ENCODE measurements at places on chromosomes 5 and 9. TPM values are rescaled to one million over a fixed set of nuclear protein-coding genes. Genes with fewer than 3 reads are reported as not detected.

The GGTA1 gene
- 13.4 TPM for total RNA-seq

The TLX3 gene
- total RNA-seq: not detected

The MRPS27 gene
- total RNA-seq: 63.0 TPM

The SLC34A1 gene
- total RNA-seq: not detected

The ARID3C gene
- 0.25 TPM for total RNA-seq

The SPATA24 gene
- total RNA-seq: 8.1 TPM

The GTF2H2C gene
- total RNA-seq: 25.3 TPM

The SLC6A3 gene
- total RNA-seq: not detected

The TPPP gene
- total RNA-seq: 0.13 TPM

The MAP1B gene
- total RNA-seq: 39.3 TPM

The HDHD3 gene
- total RNA-seq: 11.9 TPM

The SLC36A2 gene
- total RNA-seq: not detected

The SLC36A3 gene
- total RNA-seq: not detected

The SNCB gene
- 0.76 TPM for total RNA-seq

All from dermis microvascular lymphatic vessel endothelial cell (primary cell).